RPMI8226 (cell line): ENCODE measurements at places on chromosomes 4 and X.

DNA sequence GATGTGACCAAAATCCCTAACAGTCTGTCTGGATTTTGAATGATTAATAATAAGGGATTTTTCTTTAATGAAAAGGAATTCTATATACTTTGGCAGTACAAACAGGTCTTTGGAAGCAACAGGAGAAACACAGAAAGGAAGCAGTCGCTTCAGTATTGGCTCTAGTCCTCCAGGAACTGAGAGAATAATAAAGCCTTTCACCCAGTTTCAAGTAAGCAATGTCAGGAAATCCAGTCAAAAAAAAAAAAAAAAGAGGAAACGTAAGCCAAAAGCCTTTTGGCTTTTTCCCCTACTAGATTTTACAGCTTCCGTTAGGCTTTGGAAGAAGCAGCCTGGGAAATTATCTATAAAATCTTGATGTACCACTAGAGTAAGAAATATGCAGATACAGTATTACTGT lies 61.7 kb upstream of the HDAC8 start:
- no peak for DNase-seq

DNA sequence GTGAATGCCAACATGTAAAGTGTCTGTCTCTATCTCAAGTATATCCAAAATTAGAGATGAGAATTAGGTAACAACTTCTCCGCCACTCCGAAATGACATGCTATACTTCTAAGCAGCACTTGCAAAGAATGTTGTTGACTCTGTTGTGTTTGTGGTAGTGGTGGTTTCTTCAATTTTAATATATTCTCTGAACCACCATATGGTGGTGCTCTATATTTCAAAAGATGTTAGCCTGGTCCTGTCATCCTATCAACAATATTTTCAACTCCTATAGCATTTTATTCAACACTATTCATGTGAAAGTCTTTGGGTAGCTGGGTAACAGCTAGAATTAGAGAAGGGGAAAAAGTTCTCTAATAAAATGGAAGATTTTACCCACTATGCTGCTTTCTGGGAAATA lies 1622.8 kb upstream of the IGFBP7 start:
- DNase-seq: no peak

- DNase-seq: no peak
Observed at GRCh38 chr4:54661686-54662085, 3.9 kb downstream of the KIT start.

DNA sequence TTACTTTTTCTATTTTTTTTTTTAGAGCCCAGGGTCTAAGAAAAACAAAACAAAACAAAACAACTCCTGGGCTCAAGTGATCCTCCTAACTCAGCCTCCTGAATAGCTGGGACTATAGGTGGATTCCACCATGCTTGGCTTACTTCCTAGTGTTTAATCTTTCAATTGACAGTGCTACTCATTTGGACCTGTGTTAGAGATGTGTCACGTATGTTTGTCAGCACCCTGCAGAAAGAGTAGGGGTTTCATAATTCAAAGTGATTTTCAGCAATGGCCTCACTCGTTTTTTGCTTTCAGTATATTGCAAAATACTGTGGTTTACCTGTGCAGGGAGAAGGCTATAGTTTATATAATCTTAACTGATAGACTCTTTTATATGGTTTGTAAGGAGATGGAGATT lies 71.6 kb upstream of the TEX13D start:
- DNase-seq: no peak

- no peak for DNase-seq
Observed at GRCh38 chr4:8739820-8740665, 131.6 kb downstream of the HMX1 start.

DNA sequence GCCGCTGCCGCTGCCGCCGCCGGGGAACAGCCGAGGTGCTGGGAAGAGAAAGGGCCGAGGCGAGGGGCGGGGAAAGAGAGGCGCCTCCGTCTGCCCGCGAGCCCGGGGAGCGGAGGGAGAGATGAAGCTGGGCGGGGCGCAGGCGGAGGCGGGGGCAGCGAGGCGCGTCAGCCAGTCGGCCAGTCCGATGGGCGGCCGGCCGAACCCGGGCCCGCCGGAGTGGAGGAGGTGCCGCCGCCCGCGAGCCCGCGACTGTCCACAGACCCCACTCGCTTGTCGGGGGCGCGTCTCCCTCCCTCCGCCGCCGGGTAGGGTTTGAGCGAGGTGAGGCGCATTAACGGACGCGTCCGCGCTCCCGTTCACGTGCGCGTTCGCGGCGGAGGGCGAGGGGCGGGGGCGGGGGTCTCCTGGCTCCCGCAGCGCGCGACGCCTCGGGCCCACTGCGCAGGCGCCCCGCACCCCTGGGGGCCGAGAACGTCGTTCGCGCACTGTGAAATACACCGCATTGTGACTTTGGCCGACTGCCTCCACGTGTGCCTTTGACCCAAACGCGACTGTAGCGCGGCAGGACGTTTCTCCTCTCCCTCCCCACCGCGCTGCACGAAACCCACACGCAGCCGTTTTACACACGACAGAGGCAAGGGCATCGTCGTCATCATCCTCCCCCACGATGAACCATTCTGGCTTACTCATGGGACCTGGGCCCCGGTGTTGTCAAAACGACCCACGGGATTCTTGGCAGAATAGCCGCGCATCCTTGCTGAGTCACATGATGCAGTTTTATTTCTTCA lies at the start of gene NUDT11:
Gene NUDT11 (minus strand): TSS at position 92 of the 791 bp plus-strand sequence. CDS start 148 bp downstream, outside the sequence.
- DNase-seq: peak; percentile 34

DNA sequence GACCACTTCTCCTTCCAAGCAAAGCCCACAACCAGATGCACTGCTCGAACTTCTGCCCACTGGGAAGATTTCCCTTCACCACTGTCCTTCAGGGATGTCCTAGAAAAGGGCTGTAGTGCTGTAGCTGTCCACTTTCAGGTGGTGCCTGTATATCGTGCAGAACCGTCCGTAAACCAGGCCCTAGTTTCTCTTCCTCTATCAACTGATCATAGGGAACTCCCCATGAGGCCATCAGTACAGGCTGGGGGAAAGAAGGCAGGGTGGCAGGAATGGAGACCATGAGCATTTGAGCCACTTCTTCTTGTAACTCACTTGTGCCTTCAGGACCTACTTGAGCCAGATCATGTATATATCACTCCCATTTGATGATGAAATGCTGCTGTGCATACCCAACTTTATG lies 57.3 kb upstream of the FAM9B start:
- DNase-seq: no peak

DNA sequence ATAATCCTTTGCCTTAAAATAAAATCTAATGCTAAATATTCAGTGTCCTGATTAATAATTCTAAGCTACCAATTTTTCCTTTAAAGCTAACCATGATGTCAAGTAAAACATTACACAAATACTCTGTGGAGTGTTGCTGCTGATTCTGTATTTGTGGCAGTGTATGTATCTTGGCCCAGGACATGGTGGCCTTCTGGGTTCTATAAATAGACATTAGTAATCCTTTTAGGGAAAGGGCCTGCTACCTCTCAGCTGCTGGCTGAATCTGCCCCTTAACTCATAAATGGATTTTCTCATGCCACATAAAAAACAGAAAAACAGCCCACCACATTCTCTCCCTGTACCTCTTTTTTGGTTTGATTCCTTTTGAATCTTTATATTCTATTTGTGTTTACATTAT lies 1.2 kb upstream of the XK start:
- peak; percentile 18 for DNase-seq

DNA sequence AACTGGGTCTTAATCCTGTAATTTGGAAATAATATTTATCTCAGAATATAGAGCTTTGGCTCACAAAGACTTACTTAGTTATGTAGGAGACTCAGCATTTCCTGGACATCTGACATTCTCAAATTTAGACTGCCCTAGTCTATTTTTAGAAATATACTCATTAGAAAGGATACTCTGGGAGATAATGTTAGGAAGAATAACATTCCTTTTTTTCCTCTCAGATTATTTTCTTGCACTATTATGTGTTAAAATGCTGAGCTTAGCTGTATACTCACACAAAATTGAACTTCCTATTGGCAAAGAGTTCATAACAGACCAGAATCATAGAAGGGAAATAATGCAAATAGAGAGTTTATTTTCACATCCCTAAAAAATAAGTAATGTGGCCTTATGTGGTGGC lies 1424.9 kb upstream of the PCDH7 start:
- no peak for DNase-seq

DNA sequence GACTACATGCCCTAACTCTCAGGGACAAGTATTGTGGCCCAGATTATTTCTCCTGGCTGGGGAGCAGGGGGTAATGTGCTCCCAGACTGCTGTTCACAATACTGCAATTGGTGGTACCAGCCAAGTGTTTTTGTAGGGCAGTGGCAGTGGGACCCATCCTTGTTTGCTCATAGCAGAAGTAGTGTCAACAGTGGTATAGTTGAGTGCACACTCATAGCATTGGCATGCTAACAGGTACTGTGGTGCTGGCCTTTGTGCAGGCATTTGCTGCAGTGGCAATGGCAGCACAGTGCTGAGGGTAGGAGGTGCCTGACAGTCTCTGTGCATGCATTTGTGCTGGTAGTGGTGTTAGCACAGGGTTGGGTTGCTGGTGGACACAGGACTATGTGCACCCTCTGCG lies 995.0 kb downstream of the SH3BGRL start:
- no peak for DNase-seq

DNA sequence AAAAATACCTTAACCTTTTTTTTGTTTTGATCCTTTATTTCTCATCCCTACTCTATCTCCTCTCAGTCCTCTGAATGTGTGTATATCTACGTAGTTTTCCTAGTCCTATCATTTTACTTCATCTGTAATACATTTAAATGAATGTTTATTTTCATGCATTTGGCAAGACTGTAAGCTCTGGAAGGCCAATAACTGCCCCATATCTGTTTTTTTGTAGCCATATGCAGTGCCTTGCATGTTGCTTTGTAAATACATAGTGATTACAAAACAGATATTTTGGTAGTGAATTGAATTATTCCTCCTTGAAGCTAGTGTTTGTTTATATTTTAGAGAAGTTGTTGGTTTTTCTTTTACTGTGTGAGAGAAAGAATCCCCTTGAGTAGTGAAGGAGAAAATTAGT lies 450.2 kb downstream of the PCDH18 start:
- no peak for DNase-seq
